ENCODE measurements at places on chromosomes 4 and X.
A peak's percentile ranks its signal among the peaks of the same experiment; 100 is the strongest.

- no peak for DNase-seq
These were observed 32.2 kb downstream of the TBC1D14 start for GRCh38 chr4:6941796-6942195.

GRCh38 chr4:47831026-47831679 is 6.7 kb downstream of the CORIN start:
- peak; percentile 47 for DNase-seq

GRCh38 chr4:41541687-41542094 is 3.7 kb downstream of the LIMCH1 start:
- no peak for DNase-seq

DNA sequence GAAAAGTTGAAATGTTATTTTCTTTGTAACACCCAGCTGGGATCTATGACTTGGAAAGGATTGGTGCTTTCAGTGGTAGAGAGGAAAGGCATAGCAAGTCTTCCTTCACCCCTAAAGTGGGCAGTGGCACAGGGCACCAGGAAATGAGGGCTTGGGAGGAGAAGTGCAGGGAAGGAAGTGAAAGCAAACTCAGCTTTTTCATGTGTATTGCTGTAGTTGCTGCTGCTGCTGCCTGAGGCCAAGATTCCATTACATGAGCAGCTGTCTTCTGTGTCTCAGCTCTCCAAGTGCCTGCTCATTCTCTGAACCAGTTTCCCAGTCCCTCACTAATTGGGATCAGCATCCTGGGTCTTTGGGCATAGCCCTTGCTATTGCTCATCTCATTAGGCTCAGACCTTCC is 2.6 kb downstream of the HCCS start:
- DNase-seq = peak; percentile 74

GRCh38 chrX:55007656-55008055 is 7.5 kb downstream of the APEX2 start:
- no peak for DNase-seq

- peak; percentile 20 for DNase-seq
These were observed 237.8 kb upstream of the PGRMC2 start for GRCh38 chr4:128525387-128525786.

- DNase-seq = no peak
These were observed 239.9 kb downstream of the MAML3 start for GRCh38 chr4:139913995-139914598.

DNA sequence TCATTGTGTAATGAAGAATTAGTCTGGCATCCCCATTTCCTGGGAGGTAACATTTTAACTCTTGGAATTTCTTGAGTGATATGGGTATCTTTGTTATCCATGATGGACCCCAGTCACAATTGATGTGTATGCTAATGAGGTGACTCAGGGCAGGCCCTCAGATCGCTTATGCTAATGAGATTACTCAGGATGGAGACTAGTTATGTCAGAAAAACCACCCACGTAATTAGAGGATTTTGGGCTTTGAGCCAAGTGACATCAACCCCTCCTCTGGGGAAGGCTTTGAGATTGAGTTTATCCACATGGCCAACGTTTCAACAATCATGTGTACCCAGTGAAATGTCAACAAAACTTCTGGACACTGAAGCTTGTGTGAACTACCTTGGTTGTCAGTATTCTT is 772.7 kb downstream of the STPG2 start:
- no peak for DNase-seq

DNA sequence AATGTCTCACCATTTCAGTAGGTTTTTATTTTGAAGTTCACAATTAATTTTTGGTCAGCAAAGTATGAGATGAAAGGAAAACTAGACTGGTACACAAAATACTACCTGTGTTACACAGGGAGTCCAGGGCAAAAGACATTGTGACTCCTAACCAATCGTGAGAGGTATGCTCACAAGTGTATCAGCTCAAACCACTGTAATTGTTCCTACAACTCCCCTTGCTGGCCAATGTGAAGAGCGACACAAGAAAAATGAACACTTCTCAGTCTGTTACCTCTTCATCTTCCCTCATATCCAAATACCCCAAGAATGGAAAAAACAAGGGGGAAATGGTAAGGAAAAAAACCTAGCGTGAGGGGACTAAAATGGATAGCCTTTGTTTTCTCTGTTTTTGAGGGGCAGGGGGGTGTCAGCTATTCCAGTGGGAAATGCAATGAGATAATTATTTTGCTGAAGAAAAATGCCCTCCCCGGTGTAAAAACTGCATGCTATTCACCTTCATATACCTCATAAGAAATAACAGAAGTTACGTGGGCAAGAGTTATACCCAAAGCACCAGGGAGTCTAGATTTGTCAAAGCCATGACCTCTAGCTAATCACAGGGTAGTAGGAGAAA is 30.6 kb upstream of the NSUN7 start:
- DNase-seq = peak; percentile 33

- DNase-seq = no peak
These were observed 488.5 kb downstream of the RPA4 start for GRCh38 chrX:97372001-97372766.

DNA sequence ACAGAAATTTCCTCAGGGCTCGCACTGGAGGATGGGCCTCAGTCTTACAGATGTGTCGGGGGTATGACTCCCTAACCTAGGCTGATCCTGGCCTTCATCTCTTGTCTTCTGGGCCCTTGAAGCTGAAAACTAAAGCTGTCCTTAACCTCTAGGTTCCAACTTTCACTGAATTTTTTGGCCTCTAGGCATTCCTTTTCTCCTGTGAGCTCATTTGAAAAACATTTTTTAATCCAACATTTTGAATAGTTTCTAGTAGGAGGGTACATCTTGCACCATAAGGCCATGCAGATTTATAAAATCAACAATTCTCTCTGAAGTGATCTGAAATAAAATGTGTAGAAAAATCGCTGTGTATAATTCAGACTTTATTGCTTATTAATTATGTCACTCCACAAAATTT is 19.7 kb downstream of the RWDD4 start:
- no peak for DNase-seq

DNA sequence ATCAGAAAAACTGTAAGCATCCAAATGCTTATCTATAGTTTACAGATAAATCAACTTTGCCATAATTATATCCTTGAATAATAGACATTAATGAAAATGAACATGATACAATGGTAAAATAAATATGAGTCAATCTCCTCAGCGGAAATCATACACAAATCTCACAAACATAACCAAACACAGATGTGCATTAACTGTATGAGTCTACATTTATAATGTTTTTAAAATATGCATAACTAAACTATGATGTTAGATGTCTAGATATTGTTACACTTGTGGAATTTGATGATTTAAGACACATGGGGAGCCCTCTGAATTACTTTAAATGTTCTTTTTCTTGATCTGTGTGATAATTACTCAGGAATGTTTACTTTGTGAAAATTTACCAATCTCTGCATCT is 951.2 kb downstream of the TECRL start:
- no peak for DNase-seq

GRCh38 chr4:136650541-136651277 is 881.6 kb downstream of the PCDH18 start:
- peak; percentile 7 for DNase-seq

GRCh38 chr4:41360921-41361793 is 104.4 kb downstream of the UCHL1 start:
- DNase-seq = peak; percentile 79

GRCh38 chr4:1414831-1415680 is 8.8 kb upstream of the NKX1-1 start:
- DNase-seq = no peak

DNA sequence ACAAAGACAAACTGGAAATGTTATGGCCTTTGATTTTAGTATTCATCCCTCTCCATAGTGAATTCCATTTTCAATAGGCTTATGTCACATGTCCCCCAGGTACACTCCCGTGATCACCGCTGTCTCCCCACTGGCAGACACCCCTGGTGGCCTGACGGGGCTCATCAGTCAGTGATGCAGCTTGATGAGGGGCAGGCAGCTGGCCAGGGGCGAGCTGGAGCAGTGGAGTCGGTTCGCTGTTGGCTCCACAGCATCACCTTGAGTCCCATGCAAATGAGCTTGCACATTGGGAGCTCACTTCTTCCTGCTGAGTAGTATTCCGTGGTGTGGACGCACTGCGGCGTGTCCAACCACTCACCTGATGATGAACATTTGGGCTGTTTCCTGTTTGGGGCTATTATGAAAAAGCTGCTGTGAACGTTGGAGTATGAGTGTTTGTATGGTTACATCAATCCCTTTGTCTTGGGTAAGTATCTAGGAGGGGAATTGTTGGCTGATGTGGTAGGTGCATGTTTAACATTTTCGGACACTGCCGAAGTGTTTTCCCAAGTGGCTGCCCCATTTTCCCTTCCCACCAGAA is 5.2 kb downstream of the TREX2 start:
- DNase-seq = no peak

DNA sequence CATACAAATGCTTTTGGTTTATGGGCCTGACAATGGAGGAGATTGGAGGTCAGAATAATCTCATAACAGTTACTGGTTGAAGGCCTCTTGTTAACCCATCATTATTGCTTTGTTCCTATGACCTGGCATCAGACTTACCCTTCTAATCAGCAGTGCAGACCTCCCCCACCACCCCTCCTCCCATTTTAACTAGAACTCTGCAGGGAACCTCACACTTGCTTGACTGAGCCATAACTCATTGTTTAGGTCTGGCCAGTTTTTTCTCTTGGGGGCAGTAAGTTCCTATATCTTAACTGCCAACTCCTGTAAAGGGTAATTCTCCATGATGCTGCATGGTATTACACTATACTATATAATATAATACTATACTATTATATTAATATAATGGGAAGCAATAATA is 609.3 kb downstream of the IL1RAPL1 start:
- DNase-seq = no peak

DNA sequence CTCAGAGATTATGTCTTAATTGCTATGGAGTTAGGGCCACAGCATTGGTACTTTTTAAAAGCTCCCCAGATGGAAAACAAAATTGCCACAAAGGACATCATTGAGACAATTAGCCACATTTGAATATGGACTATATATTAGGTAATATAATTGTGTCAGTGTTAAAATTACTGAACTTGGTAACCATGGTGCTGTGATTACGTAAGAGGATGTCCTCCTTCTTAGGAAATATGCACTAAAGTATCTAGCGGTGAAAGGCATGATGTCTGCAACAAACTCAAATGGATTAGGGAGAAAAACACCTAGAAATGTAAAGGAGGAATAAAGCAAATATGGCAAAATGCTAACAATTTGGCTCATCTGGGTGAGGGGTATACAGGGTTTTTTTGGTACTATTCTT is 89.9 kb upstream of the PAK3 start:
- DNase-seq = no peak

- DNase-seq = no peak
These were observed 1230.4 kb downstream of the PCDH18 start for GRCh38 chr4:136301749-136302495.

DNA sequence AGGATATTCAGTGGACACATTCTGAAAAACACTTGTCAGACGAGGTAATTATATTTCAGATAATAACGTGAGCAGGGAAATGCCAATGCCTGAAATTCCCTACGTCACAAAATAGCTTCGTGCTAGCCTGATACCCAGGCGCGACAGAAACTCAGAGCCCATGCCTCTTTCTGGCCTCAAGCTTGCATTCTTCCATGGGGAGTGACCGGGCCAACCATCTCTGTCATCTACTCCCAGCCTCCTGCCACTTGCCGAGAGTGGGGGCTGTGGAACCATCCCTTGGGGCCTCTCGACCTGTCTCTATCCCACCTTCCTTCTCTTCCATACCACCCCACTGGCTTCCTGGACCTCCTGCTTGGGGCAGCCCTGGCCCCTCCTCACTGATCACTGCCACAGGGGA is 34.5 kb upstream of the CDKN2AIP start:
- DNase-seq = no peak

- no peak for DNase-seq
These were observed 36.9 kb upstream of the SH3KBP1 start for GRCh38 chrX:19924285-19924684.

DNA sequence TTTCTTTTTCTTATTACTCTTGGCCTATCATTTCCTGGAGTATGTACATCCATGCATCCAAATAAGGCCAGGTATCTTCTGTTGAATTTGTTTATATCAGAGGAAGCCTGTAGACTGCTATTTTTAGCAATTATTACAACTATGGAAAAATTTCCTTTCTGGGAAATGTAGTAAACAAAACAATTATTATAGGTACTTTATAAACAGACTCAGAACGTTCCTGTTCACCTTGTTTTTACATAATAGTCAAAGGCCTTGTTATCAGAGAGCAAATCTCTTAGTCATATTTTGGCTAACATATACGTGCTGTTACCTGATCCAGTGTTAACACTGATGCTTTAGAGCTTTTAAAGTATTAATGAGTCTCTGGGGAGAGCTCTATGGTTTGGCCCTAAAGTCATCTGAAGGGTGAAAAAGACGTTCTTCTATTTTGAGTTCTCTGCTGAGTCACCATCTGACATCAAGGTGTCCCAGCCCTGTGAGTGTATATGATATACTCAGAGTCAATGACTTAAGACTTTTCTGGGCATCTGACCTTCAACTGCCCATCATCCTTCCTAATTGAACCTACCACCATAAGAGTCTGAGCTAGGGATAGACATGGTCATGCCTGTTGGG is 7.3 kb downstream of the SPARCL1 start:
- DNase-seq = no peak

DNA sequence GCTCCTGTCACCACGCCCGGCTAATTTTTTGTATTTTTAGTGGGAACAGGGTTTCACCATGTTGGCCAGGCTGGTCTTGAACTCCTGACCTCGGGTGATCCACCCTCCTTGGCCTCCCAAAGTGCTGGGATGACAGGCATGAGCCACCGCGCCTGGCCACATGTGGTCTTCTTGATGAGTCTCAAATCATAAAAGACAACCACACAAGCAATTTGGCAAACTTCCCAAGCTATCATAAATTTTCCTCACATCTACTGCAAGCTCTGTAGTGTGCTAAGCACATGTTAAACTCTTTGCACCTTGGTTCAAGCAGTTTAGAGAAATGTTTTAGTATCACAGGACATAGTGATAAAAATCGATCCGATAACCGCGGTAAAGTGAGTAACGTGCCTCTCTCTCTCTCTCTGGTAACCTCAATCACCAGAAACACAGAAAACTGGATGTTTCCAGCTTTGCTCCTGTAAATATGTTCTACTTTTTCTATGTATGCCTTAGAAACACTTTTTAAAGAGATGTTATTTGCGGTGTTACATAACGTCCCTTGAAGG is 256.8 kb downstream of the DHRSX start:
- no peak for DNase-seq

GRCh38 chr4:55312489-55313101 is 33.4 kb upstream of the SRD5A3 start:
- peak; percentile 73 for DNase-seq

DNA sequence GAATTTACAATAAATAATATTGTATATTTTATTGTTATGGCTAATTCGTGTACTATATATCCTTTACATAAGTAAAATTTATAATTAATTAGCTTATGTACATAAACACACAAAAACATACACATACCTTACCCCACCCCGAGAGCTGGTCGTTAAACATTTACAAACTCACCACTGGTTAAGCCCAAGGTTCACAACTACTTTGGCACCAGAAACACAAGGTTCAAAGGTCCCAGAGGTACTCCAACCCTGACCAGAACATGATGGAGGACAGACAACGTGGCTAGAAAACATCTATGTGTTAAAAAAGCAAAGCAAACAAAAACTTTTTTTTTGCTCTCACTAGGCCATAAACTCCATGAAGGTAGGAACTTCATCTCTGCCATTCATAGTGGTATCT is 37.7 kb downstream of the SLC25A5 start:
- DNase-seq = no peak

- no peak for DNase-seq
These were observed 2.0 kb upstream of the MXD4 start for GRCh38 chr4:2263926-2264321.
